ENCODE measurements at places on chromosomes 3 and 15.

GRCh38 chr3:10330319-10330718 is 9.4 kb upstream of the SEC13 start:
- DNase-seq = no peak

GRCh38 chr15:45333550-45333949 is 44.8 kb downstream of the GATM start:
- no peak for DNase-seq

GRCh38 chr3:124463234-124463633 is 267.0 kb upstream of the UMPS start:
- DNase-seq = no peak

- no peak for DNase-seq
Observed at GRCh38 chr3:41138146-41138545, 61.2 kb upstream of the CTNNB1 start.

DNA sequence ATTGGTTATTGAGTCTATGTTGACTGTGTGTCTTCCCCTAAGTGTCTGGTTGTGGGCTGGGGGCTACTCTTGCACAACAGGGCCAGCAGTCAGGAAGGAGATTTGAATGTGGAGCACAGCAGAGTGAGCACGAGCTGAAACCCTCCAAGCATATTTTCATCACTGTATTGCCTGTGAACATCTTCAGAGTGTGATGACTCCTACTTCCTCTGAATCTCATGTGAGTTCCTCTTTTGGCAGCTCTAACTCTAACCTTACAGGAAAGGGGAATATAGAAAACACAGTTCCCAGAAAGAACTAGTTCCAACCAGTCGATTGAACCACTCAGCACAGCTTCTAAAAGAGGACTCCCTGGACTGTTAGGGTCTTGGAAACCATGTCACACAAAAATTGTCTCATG is 211.6 kb downstream of the RAP2B start:
- no peak for DNase-seq

GRCh38 chr3:99579246-99579645 is 59.1 kb upstream of the COL8A1 start:
- DNase-seq = no peak

- no peak for DNase-seq
Observed at GRCh38 chr3:188976407-188976806, 195.4 kb upstream of the TPRG1 start.
